ENCODE measurements at places on chromosomes 5 and 9.

GRCh38 chr5:159405611-159406031 is 75.3 kb upstream of the IL12B start:
- H3K27me3 ChIP-seq: no peaks in the 10 kb centered on the region
- H3K36me3 ChIP-seq: peaks cover 3% of the 10 kb centered on the region
- DNase-seq: no peak
- no peak overlapping the region for H3K27ac ChIP-seq
- peaks cover 24% of the 10 kb centered on the region for H3K4me1 ChIP-seq

GRCh38 chr5:77621440-77621839 is 17.1 kb downstream of the OTP start:
- H3K27me3 ChIP-seq: peaks cover 24% of the 10 kb centered on the region
- H3K36me3 ChIP-seq: no peaks in the 10 kb centered on the region
- H3K4me1 ChIP-seq: no peaks in the 10 kb centered on the region
- no peak overlapping the region for H3K4me3 ChIP-seq

DNA sequence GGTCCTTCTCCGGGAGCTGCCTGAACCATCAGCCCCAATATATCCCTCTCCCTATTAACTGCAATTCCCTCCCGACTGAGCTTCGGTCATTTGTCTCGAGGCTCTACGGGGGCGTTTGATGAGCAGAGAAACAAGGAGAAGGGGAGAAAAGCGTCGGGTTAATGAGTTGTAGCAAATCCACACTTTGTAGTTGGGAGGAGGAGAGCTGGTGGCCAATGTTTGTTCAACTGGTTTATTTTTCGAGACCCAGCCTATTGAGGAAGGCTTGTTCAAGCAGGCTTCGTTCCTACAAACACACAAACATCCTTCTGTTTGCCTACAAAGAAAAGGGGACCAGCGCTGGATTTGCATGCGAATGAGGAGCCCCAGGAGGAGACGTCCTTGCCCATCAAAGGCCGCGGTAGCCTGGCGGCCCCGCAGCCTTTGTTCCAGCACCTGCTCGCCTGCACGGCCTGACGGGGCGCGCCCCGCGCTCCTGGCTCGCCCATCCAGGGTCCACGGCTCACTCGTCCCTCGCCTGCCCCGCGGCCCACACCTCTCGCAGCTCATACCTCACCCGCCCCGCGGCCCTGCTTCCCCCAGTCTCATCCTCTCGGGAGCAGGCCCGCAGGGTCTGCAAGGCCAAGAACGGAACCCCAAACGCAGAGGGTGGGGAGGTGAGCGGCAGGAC is 4.6 kb downstream of the FOXD1 start:
- H3K36me3 ChIP-seq: no peaks in the 10 kb centered on the region
- no peak for DNase-seq
- H3K27ac ChIP-seq: peak overlapping the region; percentile 17

DNA sequence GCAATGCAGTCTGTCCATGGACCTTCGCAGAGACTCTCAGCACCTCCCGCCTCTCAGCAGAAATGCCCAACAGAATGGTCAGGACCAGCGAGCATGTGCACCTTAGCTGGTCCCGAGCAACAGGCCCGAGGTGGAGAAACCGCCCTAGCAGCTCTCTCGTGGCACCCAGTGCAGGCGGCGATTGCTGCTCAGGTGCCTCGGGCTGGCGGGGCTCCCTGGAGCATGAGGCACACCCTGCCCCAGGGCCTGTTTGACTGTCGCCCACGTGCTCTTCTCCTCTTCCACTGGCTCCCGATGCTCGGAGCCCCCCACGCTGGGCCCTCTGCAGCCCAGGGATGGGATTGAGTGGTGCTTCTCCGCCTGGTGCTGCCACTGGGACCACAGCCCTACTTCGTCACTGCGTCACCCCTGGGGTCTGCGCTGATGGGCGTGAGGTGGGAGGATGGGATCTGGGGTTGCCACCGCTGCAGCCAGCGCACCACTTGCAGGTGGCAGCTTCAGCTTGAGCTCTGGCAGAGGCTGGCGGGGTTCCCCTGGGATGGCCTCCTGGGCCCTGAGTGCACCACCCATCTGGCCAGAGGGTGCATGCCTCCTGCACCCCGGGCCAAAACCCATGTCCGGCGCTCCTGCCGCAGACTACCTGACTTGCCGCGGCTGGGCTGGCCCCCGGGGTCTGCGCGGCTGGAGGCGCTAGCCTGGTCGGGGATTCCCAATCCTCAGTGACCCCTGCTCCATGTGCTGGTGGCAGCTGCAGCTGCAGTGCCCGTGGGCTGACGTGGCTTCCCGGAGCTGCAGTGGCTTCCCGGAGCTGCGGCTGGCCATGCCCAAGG is 244.2 kb downstream of the FOXD4L6 start:
- H3K27ac ChIP-seq: no peak overlapping the region
- no peaks in the 10 kb centered on the region for H3K4me1 ChIP-seq
- H3K4me3 ChIP-seq: no peak overlapping the region
- no peak for DNase-seq

DNA sequence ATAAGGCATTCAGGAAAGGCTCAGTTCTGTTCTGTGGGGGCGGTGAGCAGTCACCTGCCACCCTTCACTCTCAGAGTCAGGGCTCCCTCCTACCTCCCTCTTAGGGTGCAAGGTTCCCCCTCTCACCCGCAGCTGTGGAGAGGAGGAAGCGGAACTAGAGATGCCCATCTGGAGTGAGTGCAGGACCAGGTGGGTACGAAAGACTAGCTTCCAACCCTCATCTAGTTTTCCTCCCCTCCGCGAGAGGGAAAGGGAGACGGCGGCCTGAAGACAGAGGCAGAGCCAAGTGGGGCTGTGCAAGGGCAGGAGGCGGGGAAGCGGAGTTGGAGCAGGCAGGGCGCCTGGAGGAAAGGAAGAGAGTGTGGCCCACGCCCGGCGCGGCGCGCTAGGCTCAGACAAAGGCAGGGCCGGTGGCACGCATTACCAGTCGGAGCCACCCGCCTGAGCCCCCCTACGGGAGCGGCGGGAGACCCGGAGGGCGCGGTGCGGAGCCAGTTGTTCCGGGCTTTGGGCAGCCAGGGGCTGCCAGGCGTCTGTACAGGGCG is 7.3 kb downstream of the PRR7 start:
- DNase-seq: peak; percentile 67
- H3K4me3 ChIP-seq: peak overlapping the region; percentile 90
- no peaks in the 10 kb centered on the region for H3K36me3 ChIP-seq
- peaks cover 18% of the 10 kb centered on the region for H3K4me1 ChIP-seq
- no peaks in the 10 kb centered on the region for H3K27me3 ChIP-seq

DNA sequence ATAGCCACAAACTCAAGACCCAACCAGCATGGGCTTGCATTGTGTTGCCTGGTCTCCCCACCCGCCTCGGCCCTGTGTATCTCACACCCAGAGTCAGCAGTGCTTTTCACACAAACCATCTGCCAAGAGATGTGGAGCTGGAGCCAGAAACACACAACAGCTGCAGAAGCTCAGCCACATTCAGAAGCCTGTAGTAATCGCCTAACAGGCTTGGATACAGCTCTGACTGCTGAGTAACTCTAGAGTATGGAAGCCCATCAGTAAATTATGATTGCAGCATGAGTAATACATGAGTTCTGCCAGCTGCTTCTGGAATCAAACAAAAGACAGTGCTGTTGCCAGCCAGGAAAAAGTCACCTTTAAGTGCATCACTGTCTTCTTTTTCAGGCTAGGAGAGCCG is 16.0 kb downstream of the TEK start:
- peaks cover 4% of the 10 kb centered on the region for H3K27me3 ChIP-seq
- no peak overlapping the region for H3K4me3 ChIP-seq
- H3K4me1 ChIP-seq: no peaks in the 10 kb centered on the region
- no peak for DNase-seq
- no peak overlapping the region for H3K27ac ChIP-seq

DNA sequence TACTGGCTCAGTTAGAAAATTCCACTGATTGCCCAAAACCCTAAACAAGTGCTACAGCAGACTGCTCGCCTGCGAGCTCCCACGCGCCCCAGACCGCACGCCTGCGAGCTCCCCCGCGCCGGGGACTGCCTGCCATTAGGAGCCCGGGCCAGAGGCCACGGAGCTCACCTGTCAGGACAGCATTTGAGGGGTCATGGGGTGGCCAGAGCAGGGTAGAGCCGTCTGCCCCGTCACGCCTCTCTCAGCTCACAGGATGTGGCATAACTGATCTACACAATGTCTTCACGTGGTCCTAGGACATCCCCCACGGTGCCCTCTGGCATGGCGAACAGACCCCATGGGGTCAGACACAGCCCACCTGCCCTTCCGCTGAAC is 29.1 kb upstream of the LRRC14B start:
- H3K4me1 ChIP-seq: peaks cover 2% of the 10 kb centered on the region
- peaks cover 2% of the 10 kb centered on the region for H3K36me3 ChIP-seq
- no peak for DNase-seq
- H3K27ac ChIP-seq: no peak overlapping the region

GRCh38 chr9:73011956-73012355 is 59.1 kb upstream of the ALDH1A1 start:
- no peaks in the 10 kb centered on the region for H3K36me3 ChIP-seq
- H3K4me1 ChIP-seq: no peaks in the 10 kb centered on the region
- H3K27ac ChIP-seq: no peak overlapping the region
- no peak overlapping the region for H3K4me3 ChIP-seq
- no peak for DNase-seq

DNA sequence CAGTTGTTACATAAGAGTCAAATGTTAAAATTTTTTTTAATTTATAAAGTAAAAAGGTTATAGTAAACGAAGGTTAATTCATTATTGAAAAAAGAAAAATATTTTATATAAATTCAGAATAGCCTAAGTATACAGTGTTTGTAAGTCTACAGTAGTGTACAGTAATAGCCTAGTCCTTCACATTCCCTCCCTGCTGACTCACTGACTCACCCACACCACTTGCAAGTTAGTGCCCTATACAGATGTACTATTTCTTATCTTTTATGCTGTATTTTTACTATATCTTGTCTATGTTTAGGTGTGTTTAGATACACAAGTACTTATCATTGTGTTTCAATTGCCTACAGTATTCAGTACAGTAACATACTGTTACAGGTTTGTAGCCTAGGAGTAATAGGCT is 57.6 kb downstream of the MAMDC2 start:
- no peak overlapping the region for H3K27ac ChIP-seq
- H3K4me3 ChIP-seq: no peak overlapping the region
- no peak for DNase-seq
- peaks cover 4% of the 10 kb centered on the region for H3K27me3 ChIP-seq
- H3K4me1 ChIP-seq: no peaks in the 10 kb centered on the region
- H3K36me3 ChIP-seq: no peaks in the 10 kb centered on the region

DNA sequence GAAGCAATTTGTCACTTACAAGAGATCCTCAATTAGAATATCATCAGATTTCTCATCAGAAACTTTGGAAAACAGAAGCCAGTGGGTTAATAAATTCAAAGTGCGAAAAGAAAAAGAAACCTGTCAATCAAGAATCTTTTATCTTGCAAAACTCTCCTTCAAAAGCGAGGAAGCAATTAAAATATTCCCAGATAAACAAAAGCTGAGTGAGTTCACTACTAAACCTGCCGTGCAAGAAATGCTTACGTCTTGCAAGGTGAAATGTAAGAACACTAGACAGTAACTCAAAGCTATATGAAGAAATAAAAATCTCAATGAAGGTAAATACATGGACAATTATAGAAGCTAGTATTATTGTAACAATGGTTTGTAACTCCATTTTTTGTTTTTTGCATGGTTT is 62.8 kb upstream of the IL33 start:
- no peak for DNase-seq
- H3K4me1 ChIP-seq: no peaks in the 10 kb centered on the region
- no peaks in the 10 kb centered on the region for H3K36me3 ChIP-seq
- no peak overlapping the region for H3K4me3 ChIP-seq

- DNase-seq: no peak
- H3K4me1 ChIP-seq: no peaks in the 10 kb centered on the region
- H3K27me3 ChIP-seq: no peaks in the 10 kb centered on the region
Observed at GRCh38 chr5:116532762-116533525, 41.7 kb downstream of the SEMA6A start.

GRCh38 chr5:39076101-39076756 is 2.0 kb upstream of the RICTOR start:
- H3K27ac ChIP-seq: peak overlapping the region; percentile 5
- no peak overlapping the region for H3K4me3 ChIP-seq
- H3K4me1 ChIP-seq: peaks cover 25% of the 10 kb centered on the region
- no peak for DNase-seq

- DNase-seq: no peak
- no peak overlapping the region for H3K27ac ChIP-seq
- H3K4me1 ChIP-seq: no peaks in the 10 kb centered on the region
Observed at GRCh38 chr5:23684103-23684502, 176.7 kb downstream of the PRDM9 start.

DNA sequence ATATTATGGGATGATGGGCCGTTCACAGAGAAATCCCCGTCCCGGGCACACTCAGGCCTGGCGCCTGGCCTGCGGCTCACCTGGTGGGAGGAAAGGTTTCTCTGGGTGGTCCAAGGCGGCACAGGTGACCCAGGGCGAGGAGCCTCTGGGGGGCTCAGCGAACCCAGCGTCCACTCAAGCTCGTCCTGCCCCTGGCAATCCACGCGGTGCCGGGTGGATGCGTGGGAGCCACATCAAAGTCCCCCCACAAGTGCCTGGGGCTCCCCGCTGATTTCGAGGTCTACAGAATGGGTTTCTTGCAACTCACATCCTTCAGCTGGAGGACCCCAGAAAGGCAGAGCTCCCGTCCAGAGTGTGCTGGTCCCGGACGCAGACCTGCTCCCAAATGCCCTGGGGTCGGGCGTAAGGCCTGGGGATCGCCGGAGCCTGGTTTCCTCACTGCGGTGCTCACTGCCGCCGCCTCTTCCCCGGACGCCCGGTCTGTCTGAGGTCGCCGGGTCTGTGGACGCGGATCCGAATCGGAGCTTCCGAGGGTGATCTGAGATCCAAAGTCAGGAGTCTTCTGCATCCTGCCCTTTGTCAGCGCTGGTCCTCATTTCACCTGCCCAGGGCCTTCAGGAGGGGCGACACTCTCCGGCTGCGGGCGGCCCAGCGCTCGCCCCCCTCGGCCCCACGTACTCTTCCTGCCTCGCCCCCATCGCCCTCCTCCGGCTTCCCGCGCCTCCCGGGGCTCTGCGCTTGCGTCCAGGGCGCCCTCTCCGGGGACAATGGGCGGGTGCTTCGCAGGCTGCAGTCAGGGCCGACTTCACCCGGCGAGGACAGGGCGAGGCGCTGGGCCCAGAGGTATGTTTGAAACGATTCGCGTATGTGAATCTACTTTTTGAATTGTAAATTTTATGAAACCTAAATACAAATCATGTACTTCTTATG is 20.0 kb upstream of the RUFY1 start:
- DNase-seq: peak; percentile 40
- peaks cover 14% of the 10 kb centered on the region for H3K4me1 ChIP-seq
- H3K36me3 ChIP-seq: no peaks in the 10 kb centered on the region

- no peak overlapping the region for H3K27ac ChIP-seq
- no peak for DNase-seq
- H3K4me1 ChIP-seq: no peaks in the 10 kb centered on the region
- H3K4me3 ChIP-seq: no peak overlapping the region
Observed at GRCh38 chr9:85042981-85043647, 373.6 kb downstream of the NTRK2 start.

GRCh38 chr5:133366438-133366837 is 245.9 kb downstream of the FSTL4 start:
- no peak overlapping the region for H3K4me3 ChIP-seq
- peaks cover 18% of the 10 kb centered on the region for H3K27me3 ChIP-seq
- peaks cover 2% of the 10 kb centered on the region for H3K4me1 ChIP-seq
- no peaks in the 10 kb centered on the region for H3K36me3 ChIP-seq
